ENCODE measurements at places on chromosomes 1 and 21.
A peak's percentile ranks its signal among the peaks of the same experiment; 100 is the strongest.

DNA sequence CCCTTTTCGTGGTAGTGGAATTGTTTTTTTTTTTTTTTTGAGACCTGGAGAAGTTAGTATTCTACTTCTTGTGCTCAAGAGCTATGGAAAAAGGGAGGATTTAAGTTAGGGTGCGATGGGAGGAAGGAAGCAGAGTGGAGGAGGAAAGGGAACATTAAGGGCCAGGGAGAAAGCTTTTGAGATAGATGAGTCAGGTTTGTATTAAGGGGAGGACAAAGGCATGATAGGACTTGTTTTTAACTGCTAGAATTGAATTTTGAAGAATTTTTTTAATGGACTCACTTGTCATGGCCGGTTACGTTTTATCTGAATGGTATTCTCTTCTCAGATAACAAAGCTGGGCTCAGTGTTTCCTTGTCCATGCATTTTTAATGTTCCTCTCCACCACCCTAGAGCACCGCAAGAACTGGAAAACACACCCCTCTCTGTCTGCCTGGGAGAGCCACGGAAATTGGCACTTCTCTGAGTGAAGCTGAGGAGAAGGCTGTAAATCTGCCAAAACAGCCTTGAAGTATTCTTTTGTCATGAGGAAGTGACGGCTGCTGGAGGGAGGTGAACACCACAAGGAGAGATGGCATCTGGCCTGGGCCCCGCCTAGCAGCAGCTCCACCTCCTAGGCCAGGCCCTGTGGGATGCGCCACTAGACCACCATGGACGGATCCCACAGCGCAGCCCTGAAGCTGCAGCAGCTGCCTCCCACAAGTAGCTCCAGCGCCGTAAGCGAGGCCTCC lies 3.5 kb downstream of the NIPAL3 start:
- DNase-seq: no peak

- no peak for DNase-seq
Measured at GRCh38 chr1:192122668-192123067, 35.6 kb upstream of the RGS18 start.

DNA sequence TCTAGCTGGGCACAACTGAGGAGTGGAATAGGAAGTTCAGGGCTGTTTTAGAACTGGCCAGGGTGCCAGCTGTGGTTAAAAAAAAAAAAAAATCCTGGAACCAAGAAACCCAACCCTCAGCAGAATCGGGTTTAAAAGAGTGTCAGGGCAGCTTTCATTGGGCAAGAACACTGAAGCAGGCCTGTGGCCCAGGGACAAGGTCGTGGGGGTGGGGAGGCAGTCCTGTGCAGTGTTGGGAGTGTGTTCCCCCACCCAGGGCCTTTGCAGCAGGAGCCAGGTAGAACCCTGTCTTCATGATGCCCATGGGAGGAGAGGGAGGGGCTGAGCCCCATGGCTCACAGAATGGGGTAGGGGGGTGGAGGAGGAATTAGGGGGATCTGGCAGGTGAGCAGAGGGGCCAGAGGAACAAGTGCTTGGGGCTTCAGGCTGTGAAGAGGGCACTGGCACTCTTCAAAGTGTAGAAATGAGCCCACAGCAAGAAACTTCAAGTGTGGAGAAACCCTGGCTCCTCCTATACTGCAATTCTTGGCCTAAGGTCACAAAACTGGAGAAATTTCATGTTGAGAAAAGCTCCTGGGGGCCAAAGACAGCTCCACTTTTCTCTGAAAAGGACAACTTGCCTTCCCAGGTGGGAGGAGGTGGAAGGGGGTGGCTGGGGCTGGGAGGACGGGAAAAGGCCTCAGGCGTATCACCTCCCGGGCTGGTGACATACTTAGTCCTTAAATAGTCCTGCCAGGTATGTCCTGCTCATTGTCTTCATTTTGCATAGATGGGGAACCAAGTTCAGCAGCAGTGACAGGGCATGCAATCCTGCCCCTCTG lies 39.3 kb downstream of the KIAA1614 start:
- no peak for DNase-seq

- DNase-seq: no peak
Measured at GRCh38 chr1:192980856-192981255, 78.3 kb downstream of the UCHL5 start.

- DNase-seq: no peak
Measured at GRCh38 chr1:185401019-185401418, 84.0 kb upstream of the IVNS1ABP start.

DNA sequence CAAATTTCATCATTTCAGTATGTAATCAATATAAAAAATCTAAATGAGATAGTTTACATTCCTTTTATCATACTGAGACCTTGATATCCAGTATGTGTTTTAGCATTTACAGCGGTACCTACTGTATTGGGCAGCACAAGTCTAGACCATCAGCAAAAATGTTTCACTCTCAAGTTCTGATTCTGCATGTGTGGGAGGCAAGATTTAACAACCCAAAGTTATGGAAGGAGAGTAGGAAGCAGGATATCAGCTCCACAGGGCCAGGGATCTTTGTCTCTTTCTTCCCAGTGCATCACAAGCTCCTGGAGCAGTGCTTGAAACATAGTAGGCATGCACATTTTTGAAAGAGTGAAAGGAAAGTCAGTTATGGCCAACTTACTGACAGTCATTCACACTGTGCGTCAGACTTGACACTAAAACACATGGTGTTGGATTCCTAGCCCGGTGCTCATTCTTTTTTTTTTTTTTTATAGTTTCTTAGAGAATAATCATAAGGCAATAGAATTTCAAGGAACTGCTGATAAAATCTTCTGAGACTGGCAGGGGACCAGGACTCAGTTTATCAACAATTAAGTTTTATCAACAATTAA lies 6.1 kb downstream of the TENT5C start:
- DNase-seq: no peak

GRCh38 chr1:18463984-18464664 lies 16.6 kb upstream of the KLHDC7A start:
- DNase-seq: no peak

GRCh38 chr1:67676287-67676686 lies 8.7 kb upstream of the GADD45A start:
- no peak for DNase-seq

DNA sequence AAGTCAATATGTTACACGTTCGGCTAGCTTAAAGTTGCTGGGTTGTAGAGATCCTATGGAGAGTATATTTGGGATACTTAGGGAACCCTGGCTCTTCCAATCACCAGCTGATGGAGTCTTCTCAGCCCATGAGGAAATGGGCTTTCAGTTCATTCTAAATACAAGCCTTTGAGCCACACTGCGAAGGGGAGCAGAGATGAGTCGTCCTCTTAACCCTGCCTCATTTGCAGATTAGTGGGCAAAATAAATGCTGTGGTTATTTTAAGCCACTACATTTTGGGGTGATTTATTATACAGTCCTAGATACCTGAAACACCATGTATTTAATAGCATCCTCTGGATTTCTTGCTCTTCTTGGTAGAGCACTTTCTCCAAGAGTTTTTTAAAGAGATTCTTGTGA lies 19.0 kb upstream of the VCAM1 start:
- DNase-seq: no peak

DNA sequence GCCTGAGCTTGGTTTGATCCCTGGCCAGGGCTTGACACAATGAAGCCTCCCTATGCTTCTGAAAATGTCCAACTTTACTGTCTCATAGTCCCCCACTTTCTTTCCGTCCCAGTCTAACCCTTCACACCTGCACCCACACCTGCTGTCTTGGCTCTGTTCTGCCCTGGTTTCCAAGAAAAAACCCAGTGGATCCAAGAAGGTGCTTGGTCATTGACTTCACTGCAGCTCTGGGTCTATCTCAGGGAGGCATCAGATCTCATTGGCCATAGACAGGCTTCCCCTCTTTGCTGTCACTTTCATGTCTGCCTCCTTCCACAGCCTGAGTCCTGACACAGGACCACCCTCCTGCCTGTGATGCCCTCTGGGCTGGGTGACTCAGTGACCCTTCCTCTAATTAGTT lies 37.8 kb upstream of the ETV3 start:
- peak; percentile 25 for DNase-seq

- peak; percentile 80 for DNase-seq
Measured at GRCh38 chr1:201565771-201566528, 27.0 kb downstream of the NAV1 start.

DNA sequence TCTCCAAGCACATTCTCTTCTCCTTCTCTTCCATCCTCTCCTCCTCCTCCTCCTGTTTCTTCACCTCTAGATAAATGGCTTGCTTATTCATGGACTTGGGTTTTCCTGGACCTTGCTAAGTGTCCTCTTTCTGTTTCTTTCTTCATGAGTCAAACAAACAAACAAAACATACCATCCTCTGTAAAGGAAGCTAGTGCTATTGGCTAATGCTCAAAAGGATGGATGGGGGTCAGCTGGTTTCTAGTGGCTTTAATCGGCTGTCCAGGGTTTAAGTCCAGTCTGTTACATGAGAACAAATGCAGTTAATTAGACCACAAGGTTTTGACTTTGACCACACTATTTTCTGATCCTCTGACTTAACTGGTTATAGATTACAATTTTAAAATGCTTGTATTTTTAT lies 83.8 kb upstream of the TSPAN2 start:
- no peak for DNase-seq

DNA sequence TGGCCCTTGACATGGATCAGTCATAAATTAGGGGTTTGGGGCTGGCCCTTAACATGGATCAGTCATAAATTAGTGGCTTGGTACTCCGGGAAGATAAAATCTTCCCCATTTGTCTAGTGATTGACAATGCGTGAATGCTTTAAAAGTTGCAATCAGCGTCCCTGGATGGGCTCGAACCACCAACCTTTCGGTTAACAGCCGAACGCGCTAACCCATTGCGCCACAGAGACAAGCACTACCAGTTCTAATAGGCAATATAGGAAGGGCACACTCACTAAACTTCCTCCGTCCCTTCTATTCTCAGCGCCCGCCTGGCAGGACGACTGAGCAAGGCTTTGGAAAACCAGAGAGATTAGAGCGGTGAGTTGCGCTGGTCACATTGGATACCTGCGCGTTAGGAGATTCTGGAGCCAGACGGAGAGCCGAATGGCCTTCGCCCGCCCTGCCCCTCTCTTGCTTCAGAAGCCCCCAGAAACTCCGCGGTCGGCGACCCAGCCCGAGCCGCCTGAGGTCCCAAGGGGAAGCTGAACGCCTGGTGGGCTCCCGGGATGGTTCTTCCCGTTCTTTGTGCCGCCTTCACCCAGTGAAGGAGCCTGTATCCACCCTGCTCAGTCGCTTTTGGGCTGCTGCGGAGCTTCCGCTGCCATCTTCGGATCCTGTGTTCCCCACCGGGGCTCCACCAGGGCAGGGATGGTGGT lies 235.9 kb downstream of the FAM72C start:
- peak; percentile 80 for DNase-seq

DNA sequence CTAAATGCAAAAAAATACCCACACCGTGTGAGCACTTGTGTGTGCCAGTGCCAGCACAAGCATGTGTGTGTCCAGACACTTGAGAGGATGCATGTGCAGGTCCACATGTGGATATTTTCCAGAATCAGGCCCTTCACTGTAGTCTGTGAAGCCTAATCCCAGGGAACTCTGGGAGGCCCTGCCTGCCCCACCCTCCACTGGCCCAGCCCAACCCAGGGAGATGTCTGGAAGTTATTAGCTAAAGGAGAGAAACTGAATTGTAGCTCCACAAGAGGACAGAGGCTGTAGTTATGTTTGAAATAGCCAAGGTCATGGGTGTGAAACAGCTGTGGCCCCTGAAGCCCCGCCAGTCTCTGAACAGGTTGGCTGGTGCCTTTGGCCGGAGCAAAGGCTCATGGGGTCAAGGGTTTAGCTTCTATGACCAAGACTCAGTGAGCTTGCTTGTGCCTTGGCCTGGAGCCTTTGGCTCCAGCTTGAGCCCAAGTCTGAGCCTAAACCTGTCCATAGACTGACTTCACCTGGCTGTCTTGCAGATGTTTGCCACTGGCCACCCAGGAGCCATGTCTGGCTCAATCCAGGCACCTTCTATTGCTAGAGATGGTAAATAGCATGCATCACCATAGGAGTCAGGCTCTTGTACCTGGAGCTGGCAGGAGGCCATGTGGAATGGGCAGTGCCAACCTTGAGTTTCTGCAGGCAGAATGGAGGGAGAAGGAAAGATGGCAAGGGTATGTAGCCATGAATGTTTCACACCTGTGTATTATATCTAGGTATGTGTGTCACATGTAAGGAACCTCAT lies 69.9 kb downstream of the TMEM53 start:
- no peak for DNase-seq

DNA sequence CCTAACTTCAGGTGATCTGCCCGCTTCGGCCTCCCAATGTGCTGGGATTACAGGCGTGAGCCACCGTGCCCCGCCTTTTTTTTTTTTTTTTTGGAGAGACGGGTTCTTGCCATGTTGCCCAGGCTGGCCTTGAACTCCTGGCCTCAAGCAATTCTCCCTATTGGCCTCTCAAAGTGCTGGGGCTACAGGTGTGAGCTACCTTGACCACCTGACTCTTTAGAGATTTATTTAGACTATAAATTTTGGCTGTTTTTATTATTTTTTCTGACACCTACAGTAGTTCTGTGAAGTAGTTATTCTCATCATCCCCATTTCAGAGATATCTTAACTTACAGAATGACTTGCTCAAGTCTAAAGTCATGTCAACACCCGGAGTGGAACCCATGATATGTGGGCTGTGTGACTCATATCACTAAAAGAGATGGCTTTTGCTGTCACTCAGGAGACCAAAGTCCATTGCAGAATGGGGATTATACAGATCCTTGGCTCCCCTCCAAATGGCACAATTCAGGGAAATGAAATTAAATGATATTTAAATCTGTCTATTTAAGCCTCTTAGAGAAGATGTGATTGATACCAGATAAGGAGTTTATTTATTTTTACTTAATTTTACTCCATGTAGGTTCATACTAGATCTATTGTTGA lies 93.2 kb downstream of the CTH start:
- no peak for DNase-seq

DNA sequence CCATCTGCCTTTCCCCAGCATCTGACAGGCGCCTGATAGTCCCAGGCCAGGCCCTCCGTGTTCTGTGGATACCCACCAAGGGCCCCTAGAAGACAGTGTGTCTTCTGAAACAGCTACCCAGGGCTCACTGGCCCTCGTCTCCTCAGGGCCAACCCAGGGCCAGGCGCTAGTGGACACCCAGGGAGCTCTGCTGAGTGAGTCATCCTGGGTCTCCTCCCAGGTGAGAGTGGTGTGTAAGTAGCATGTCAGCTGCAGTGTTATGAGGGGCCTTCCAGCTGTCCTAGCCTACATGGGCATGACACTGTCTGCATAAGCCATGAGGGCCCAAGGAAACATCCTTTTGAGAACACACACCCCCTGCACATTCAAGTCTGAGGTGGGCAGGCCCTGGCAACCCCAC lies 36.7 kb downstream of the CHD5 start:
- DNase-seq: no peak

- no peak for DNase-seq
Measured at GRCh38 chr1:176626572-176627061, 163.6 kb downstream of the PAPPA2 start.

DNA sequence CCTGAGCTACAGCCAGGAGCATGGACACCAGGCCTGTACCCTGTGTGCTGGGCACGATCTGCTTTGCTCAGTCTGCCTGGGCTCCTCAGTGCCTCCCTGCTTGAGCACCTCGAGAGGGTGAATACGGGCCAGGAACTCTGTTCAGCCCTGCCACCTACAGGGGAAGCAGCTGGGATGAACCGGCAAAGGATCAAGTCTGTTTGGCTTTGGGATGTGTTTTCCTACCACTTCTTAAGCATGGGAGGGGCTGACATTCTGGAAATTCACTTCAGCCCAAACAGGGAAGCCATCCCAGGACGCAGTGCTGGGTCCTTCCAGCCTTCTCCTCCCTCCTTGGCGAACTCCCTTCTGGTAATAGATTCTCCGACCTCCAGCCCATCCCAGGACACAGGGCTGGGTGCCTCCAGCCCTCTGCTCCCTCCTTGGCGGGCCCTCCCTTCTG lies 55.8 kb upstream of the SELENON start:
- no peak for DNase-seq

GRCh38 chr1:112818990-112819689 lies 104.0 kb upstream of the PPM1J start:
- no peak for DNase-seq

- DNase-seq: no peak
Measured at GRCh38 chr21:14243874-14244273, 27.9 kb downstream of the RBM11 start.
